ENCODE measurements at places on chromosomes 1 and 21.

GRCh38 chr1:161066694-161067093, 3.0 kb downstream of the ARHGAP30 start:
- DNase-seq = no peak

DNA sequence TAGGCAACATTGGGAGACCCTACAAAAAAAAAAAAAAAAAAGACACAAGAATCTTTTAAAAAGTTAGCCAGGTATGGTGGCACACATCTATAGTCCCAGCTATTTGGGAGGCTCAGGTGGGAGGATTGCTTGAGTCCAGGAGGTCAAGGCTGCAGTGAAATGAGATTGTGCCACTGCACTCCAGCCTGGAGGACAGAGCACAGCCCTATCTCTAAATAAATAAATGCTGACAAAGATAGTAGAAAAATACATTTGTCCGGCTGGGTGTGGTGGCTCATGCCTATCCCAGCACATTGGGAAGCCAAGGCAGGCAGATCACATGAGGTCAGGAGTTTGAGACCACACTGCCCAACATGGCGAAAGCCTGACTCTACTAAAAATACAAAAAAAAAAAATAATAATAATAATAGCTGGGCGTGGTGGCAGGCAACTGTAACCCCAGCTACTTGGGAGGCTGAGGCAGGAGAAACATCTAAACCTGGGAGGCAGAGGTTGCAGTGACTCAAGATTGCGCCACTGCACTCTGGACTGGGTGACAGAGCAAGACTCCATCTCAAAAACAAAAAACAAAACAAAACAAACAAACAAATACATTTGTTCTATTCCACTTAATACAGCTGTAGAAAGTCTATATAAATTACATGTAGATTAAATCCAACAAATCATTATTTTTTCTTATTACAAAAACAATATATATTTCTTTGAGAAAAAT, 48.5 kb downstream of the PHACTR4 start:
- DNase-seq = no peak

- no peak for DNase-seq
These were observed 378.0 kb upstream of the PRMT6 start for GRCh38 chr1:106678279-106679050.

DNA sequence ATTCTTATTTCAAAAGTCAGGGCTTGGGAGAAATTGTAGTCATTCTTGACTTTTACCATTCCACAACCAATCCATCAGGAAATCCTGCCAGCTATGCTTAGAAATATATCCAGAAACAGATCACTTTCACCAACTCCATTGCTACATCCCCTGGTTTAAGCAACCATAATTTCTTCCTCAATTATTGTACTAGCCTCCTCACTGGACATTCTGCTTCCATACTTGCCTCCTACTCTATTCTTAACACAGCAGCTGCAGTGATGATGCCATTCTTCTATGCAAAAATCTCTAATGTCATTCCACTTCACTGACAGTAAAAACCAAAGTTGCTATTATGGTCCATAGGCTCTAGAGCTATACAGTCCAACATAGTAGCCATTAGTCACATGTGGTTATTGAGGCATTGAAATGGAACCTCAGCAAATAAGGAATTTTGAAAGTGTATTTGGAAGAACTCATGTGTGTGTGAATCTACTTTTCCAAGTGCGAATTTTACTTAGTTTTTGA, 110.7 kb upstream of the KIAA0040 start:
- no peak for DNase-seq

DNA sequence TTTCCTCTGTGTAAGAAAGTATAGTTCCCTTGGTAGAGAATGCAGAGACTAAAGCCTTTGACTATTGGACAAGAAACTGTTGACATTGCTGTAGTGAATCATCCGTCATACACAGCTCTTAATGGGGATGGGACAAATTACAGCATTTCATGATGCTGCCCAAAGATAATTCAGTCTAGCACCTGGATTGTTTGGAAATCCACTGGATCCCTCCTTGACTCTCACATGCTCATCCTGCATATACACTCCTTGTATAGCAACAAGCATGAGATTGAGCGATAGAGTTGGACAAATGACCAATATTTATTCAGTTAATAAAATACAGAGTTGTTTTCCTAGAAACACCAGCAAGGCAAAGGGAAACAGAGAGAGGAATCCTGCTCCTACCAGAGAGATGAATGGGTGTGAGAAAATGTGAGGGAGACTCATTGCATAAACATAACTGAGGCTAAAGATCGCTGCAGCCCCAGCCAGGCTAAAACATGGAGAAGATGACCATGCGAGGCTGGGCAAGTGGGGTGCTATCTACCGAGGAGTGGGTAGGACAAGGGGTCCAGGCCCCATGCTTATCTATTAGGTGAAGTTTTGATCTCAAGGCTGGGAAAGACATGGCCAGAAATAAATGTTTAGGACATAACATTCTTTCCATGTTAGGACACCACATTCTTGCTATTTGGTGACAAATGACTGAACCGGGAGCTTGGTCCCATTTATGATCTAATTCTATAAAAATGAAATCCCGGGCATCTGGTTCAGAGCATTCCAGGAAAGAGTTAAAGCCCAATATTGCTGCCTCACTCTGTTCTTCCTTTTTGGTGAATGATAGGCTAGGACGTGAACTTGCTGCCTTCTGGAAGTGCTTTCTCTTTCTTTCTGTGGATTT, 153.2 kb downstream of the TGFB2 start:
- DNase-seq = no peak

GRCh38 chr1:6218375-6219164, 12.7 kb downstream of the RNF207 start:
- DNase-seq = no peak

- DNase-seq = no peak
These were observed 16.0 kb downstream of the DISC1 start for GRCh38 chr1:231642618-231643017.

GRCh38 chr1:206036663-206037455, 13.2 kb upstream of the CTSE start:
- DNase-seq = no peak

- no peak for DNase-seq
These were observed 37.9 kb downstream of the DTL start for GRCh38 chr1:212073490-212073889.

DNA sequence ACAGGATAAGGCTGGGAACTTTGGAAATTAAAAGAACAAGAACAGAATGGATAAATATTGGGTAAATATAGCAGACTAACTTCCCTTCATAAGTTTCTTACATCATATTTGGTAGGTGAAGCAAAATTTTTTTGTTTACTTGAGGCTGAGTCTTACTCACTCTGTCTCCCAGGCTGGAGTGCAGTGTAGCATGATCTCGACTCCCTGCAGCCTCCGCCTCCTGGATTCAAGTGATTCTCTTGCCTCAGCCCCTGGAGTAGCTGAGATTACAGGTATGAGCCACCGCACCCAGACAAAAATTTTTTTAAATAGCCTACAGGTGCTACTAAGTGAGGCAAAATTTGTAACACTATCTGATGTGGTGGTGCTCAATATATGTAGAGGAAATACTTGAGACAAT, 50.7 kb downstream of the TM2D1 start:
- no peak for DNase-seq

GRCh38 chr1:36924282-36924811, 110.0 kb downstream of the GRIK3 start:
- DNase-seq = peak; percentile 69

DNA sequence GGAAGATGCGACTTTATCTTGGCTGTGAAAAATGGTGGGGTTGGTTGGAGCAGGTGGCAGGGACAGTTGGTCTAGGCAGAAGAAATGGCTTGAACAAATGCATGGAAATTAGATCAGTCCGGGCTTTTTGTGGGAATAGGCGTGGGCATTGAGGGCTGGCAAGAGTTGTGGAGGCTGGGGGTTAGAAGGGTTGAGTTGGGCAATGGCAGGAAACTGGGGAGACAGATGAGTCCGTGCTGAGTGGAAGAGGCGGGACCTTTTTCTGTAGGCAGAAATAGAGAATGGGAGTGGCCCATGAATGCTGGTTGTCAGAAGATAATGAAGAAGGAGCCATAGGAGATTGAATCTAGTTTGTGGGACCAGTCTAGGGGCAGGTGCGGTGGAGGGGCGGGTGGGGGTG, 6.9 kb downstream of the PDPN start:
- no peak for DNase-seq

DNA sequence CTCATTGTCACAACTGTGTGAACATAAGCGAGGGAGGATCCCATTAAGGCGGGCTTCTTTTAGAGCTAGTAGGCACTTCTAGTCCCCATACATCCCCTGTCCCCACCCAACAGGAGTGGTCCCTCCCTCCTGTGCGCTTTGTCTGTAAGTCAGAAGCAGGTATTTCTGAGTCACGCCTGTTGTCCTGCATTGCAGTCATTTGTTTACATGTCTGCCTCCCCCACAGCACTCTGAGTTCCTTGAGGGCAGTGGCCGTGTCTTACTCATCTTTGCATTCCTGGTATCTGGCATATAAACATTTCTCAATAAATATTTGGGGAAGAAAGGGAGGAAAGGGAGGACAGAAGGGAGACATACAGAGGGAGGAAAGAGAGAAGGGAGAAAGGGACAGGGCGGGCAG, 40.3 kb downstream of the PLEKHA6 start:
- no peak for DNase-seq

All from left hindlimb (tissue), 1 donor.